ENCODE measurements at places on chromosomes 2 and 18. TPM values are rescaled to one million over a fixed set of nuclear protein-coding genes. Genes with fewer than 3 reads are reported as not detected.
A peak's percentile ranks its signal among the peaks of the same experiment; 100 is the strongest.

G6PC2 gene
- 2.8 TPM for total RNA-seq

STARD6 gene
- total RNA-seq = not detected

RIT2 gene
- not detected for total RNA-seq

CAPN13 gene
- 3.3 TPM for total RNA-seq

LDLRAD4 gene
- 0.88 TPM for total RNA-seq

DNA sequence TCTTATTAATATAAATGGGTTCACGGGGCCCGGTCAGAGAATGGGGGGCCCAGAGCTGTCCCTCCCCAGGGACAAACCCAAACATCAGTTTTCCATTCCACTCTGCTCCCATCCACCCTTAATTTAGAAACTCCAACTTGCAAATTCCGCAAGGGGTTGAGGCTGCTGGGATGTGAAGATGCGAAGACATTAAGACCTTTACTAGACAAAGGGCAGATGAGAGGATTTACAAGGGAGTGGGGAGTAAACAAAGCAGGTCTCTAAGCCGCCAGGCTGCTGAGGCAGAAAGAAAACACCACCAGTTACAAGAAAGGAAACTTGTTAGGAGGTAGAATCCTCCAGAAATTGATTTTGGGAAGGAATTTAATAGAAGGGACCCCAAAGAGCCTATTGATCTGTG lies 33.1 kb downstream of the MARCO start:
- no peak for DNase-seq

- no peak for DNase-seq
Measured at GRCh38 chr2:42556315-42556890, 12.0 kb upstream of the MTA3 start.

DNA sequence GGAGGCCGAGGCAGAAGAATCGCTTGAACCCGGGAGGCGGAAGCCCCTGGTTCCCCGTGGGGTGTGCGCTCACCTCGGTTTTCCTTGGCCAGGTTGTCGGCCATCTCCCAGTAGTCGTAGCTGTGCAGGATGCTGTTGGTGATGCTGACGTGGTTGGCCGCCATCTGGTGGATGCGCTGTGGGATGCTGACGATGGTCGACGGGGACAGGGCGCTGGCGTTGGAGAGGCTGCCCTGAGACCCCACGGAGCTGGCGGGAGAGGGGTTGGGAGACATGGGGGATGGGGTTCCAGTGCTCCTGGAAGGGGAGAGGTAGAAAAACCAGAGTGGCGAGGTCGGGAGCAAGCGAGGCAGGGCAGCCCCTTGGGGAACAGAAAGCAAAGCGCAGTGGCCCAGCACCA lies 64.4 kb upstream of the REV1 start:
- DNase-seq = no peak

- DNase-seq = no peak
Measured at GRCh38 chr18:23552505-23552904, 33.8 kb downstream of the NPC1 start.

DNA sequence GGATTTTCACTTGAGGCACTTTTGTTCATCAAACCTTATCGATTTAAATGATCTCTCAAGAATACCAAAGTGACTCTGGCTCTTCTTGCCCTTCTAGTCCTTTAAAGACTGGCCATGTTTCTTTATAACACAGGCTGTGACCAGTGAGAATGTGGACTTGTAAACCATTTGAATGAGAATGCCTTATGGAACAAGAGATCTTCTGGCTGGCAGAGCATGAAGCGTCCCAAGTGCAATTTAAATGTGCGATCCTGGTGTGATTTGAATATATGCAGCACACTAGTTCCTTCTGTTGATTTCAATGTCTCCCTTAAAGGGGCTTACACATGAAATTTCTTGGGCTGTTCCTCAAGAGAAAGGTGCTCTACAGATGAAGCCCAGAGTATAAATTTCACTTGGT lies 262.4 kb upstream of the CCDC68 start:
- no peak for DNase-seq

- no peak for DNase-seq
Measured at GRCh38 chr2:209389171-209389618, 34.7 kb upstream of the MAP2 start.

DNA sequence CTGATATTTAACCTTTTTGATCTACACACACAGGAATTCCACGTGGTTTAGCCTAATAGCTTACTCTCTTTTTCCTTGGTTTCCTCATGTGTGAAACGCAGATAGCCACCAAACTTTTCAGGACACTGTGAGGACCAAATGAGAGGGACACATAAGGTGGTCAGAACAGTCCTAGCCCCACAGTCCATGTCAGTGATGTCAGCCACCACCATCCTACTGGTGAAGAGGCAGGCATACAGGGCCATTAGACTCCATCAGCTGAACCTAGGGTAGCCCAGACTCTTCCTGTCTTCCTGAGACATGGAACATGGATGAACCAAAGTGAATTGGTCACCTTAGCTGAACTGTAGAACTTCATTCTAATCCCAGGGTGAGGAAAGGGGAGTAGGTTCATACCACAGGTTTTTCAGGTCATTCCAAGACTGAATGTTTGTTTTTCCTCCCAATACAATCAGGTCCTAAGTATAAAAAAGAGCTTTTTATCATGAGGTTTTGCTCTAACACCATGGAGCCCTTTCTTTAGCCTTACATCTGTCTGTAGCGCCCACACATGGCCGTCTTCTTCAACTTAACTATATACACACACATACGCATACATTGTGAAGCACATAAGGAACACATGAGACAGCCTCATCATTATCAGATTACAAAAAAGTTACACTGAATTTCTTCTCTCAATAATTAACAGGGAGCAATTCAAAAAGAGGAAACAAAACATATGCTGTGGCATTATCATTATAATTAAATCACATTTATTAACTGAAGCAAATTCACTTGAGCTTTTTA lies 18.5 kb upstream of the NFE2L2 start:
- no peak for DNase-seq

DNA sequence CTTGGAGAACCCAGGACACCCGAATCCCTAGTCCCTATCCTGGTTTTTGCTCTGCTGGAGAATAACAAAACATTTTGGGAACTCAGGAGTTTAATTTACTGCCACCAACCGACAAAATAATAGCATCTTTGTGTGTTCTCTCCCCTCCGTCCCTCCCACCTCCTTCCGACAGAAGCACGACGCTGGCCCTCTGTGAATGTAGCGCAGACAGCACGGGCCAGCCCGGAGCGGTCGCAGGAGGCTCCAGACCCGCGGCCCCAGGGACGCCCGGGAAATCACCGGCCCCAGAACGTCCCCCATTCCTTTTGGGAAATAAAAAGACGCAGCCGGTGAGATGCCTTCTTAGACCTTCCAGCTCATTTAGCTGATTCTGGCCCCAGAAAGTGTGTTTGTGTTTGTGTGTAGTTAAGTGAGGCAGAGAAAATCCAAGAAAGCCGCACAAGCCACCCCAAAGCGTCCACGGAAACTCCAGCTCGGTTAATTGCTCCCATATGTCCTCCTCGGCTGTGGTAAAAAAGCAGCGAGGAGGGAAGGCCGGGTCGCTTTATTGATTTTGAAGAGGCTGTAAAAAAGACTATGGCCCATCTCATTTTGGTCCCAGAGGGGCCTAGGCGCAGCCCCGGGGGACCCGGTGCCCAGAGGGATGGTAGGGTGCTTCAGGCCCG lies 577 bp upstream of the TANC1 start:
- DNase-seq = no peak

DNA sequence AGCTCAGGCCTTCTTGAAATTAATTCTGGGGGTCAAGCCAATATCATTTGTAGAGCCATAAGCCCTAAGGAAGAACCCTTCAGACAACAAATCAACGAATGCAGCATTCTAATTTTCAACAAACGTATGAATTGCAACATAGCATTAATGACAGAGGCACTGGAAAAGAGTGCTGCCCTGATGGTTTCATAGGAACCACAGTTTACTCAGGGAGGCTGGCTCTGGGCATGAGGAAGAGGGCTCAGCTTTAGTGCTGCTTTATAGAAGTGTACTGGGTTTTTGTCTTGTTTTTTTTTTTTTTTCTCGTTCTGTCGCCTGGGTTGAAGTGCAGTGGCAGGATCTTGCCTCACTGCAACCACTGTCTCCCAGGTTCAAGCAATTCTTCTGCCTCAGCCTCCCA lies 36.1 kb upstream of the CAB39 start:
- DNase-seq = no peak

GRCh38 chr18:3970929-3971328 lies 484.2 kb downstream of the DLGAP1 start:
- no peak for DNase-seq

GRCh38 chr2:34570266-34570872 lies 971.3 kb upstream of the FAM98A start:
- DNase-seq = no peak

- DNase-seq = no peak
Measured at GRCh38 chr2:152655880-152656279, 61.4 kb downstream of the PRPF40A start.

DNA sequence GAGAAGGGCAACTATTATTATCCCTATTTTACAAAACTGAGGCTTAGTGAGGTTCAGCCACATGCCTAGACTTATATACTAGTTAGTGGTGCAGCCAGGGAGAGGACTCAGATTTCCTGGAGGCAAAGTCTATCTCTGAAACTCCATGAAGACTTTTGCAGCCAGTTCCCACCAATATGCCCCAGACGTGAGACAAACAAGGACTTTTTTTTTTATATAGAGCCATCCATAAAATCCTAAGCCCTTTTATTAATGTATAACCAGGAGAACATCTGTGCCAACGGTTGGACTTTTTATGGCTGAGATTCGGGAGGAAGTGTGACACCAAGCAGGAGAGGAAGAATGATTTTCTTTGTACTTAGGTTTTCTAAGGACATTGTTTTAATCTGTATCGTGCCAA lies 29.9 kb downstream of the LIPG start:
- no peak for DNase-seq

DNA sequence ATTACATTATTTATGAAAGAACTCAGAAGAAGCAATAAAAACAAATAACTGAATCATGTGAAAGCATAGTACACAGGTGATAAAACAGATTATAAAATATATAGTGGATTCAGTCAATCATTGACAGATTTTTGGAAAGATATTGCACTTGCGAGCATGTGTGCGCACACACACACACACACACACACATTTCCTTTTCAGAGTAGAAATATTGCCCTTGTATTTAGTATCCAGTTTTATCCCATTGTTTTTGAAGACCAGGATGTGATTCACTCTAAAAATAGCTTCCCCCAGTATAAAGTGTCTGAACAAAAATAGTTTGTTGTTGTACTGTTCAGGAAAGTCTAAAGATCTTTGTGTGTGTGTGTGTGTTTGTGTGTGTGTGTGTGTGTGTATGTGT lies 145.5 kb downstream of the CALCRL start:
- DNase-seq = no peak

- DNase-seq = no peak
Measured at GRCh38 chr2:13266166-13266565, 549.4 kb downstream of the TRIB2 start.

DNA sequence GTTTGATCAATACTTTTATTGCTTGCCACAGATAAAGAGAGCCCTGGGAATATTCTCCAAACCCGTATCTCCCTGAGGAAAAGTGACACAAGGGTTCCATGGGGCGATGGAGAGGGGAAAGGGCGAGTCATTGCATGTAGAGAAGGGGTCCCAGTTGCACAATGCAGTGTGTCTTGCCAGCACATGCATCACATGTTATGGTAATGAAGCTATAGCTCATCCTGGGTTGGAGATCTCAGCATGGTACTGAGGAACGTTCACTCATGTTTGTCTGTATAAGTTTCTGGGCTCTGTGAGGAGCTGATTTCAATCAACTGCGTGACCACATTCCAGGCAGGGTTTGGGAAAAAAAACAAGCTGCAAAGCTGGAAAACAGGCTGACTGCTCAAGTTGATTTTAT lies 220.7 kb upstream of the MC4R start:
- no peak for DNase-seq

DNA sequence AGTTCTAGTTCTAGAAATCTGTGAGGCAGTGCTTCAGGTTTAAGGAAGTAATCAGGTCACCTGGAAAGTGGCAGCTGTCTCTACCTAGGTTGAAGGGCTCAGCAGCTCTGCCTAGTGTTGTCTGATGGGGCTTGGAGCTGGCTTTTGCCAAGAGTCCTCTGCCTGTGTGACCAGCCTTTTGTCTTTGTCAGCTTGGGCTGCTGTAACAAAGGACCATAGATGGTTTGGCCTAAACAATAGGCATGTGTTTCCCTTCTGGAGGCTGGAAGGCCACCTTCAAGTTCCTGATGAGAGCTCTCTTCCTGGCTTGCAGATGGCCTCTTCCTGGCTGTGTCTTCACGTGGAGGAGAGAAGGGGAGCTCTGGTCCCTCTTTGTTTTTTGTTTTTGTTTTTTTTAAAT lies 13.3 kb downstream of the UBE2F start:
- DNase-seq = peak; percentile 20

GRCh38 chr2:218284106-218284811 lies 8.0 kb downstream of the TMBIM1 start:
- no peak for DNase-seq

DNA sequence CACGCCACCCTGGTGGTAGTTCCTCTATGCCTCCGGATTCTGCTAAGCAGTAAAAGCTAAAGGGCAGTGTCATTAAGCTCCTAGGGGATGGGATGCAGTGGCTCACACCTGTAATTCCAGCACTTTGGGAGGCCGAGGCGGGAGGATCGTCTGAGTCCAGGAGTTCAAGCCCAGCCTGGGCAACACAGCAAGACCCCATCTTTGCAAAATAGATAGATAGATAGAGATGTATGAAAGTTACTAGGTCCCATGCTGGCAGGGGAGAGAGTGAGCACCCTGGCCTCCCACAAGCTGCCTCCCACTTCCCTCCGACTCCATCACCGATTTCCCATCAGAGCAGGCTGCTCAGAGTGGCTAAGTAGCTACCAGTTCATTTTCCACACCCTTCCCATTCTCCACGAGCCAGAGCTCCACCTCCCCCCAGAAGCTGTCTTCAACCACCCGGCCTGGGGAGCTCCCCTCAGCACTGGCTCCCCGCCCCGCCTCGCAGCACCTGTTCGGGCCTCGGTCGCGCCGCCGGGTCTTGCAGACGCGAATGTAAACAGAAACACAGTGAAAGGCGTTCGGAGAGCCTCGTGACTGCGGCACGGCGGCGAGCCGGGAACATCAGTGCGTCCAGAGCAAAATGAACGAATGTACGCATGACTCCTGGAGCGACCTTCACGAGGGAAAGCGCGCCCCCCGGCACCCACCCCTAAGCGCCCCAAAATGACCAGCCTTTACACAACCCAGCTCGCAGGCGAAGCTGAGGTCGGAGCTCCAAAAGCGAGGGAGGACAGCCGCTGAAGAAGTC lies 598 bp upstream of the CEP68 start:
- DNase-seq = no peak

GRCh38 chr18:11260961-11261461 lies 111.6 kb upstream of the PIEZO2 start:
- DNase-seq = no peak
